ENCODE measurements at places on chromosomes 11 and 22.

DNA sequence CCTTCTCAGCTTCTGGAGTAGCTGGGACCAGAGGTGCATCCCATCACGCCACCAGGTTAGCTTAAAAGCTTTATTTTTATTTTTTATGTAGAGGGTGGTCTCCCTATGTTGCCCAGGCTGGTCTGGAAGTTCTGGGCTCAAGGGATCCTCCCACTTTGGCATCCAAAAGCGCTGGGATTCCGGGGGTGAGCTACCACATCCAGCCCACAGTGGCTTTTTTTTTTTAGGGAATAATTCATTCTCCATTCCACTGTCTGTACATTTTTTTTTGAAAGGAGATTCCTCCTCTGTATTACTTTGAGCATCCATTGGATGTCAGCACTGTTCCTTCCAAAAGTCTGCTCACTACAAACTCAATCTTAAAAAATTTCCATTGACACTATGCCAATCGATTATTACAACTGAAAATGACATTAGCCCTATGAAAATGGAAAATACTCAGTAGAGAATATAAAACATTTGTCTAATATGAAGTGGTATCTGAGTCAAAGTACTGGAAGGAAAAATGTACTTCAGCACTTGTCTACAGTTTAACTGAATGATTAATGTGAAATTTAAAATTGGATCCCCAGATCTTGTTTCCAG is 1.3 kb upstream of the LPXN start:
- DNase-seq: no peak

DNA sequence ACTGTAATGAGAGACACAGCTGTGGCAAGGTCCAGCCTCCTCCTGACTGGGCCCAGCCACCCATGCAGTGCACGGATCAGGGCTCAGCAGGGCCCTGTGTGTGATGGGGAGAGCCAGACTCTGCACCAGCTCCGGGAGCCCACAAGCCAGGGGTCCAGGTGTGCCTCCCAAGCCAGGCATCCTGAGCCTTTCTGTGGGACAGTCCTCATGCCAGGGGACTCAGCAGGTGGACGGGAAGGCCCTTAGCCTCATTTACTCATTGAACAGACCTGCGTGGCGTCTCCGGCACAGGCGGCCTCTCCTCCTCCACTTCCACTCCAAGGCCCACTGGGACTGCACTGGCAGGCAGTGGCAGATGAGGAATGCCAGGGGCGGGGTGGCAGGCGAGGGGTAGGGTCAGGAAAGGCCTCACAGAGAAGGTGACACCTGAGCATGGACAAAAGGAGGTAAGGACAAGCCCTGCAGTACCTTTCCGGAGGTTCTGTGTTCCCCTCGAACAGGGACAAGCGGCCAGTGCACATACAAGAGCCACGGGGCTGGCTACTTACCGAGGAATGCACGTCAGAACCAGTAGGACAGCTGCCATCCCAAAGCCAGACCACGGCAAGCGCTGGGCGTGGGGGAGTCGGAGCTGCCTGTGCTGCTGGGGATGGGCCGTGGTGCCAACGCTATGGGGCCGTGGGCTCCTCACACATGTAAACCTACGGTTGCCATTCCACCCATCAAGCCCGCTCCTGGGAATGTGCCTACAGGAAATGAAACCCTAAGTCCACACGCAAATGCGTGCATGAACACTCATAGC is 52.7 kb downstream of the IGF2 start:
- no peak for DNase-seq

- no peak for DNase-seq
Observed at GRCh38 chr22:29642694-29643093, 39.3 kb downstream of the NF2 start.

DNA sequence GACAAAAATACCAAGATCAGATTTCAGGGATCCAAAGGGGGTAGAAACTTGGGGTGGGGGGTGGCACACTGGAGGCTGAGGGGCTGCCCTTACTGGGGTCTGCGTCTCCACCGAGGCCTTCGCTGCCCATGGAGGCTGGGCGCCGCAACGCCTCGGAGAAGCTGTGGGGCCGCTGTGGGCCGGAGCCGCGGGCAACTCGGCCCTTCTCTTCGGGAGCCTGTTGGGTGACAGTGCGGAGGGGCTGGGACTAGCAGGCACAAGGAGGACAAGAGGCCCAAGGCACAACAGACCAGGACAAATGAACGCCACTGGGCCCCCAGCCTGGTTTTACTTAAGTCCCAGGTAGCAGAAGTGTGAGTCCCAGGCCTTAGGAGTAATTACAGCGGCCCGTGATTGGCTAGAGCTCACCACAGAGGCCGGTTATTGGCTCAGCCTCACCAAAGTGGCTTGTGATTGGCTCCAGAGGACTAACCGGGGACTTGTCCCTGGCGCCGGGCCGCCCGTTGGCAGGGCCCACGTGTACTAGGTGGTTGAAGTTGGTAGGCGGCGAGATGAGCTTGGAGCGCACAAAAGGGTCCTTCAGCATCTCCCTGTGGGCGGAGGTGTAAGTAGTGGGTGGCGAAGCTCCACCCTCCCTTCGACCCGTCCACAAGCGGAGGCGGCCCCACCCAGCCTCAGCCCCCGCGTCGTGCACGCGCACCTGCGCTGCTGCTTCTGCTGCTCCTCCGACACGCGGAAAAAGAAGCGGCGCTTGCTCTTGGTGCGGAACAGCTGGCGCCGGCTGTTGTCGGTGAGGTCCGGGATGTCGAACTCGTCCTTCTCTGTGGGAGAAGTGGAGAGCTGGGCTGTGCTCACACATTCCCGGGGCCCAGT is 16.5 kb upstream of the MEN1 start:
- DNase-seq: no peak

DNA sequence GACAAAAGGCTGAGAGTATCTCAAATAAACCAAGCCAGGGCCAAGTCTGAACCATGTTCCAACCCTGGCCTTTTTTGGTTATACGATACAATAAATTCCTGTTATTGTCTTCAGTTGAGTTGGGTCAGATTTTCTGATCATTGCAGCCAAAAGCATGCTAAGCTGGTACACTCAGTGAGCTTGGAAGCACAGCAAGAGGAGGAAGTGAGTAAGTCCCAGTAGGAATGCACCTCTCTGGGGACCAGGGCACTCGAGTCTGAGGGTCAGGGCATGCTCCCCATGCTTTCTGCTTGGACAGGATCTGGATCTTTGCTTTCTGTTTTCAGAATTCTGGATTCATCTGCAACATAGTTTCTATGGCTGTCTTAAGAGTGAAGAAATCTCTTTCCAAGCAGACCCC is 73.1 kb downstream of the TMPRSS5 start:
- DNase-seq: no peak

GRCh38 chr11:126756421-126756820 is 244.1 kb downstream of the KIRREL3 start:
- DNase-seq: no peak

GRCh38 chr11:123061403-123062157 is at the start of gene HSPA8:
TSS of gene HSPA8 (minus strand) at chr11:123062136. CDS start at chr11:123061324, 812 bp downstream.
- DNase-seq: peak; percentile 54

GRCh38 chr11:2318123-2318522 is 16.3 kb downstream of the TSPAN32 start:
- DNase-seq: no peak

- no peak for DNase-seq
Observed at GRCh38 chr11:96303064-96303463, 39.9 kb downstream of the MAML2 start.

DNA sequence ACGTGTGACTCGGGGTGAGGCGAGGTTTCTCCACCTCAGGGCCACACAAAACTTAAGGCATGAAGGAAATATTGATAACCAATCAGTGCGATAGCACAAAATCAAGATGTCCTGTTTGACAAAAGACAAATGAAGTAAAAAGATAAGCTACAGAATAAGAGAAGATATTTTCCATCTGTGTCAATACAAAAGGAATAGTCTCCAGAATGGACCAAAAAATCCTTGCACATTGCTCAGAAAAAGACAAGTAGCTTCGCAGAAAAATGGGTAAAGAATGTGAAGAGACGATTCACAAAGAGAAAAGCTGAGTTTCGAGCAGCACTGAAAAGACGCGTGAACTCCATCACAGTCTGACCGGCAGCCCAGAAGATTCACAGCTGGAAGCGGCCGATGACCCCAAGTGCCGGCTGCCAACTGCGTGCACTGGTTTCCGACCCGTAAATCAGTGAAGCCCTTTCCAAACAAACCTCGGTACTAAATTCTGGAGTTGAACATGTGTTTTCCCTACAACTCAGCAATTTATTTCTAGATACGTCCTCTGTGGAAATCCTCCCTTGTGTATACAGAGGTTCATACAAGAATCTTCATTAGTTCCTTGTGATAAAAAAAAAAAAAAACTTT is 308.4 kb downstream of the BRD1 start:
- DNase-seq: no peak

DNA sequence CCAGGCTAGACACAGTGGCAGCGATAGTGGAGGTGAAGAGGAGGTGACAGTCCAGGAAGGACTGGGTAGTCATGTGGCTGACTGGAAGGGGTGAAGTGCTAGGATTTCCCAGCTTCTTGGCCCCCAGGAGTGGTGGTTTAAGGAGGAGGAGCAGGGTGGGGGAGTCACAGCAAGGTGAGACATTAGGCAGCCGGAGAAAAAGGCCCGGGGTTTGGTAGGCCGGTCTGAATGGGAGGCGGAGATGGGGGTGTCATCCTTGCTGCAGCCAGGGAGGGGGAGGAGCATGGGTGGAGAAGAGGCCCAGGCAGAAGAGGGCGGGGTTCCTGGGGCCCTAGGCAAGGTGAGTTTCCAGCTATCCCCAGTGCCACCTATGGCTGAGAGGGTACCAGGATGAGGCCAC is 6.1 kb downstream of the SIPA1 start:
- no peak for DNase-seq

GRCh38 chr11:28619846-28620540 is 511.8 kb downstream of the METTL15 start:
- DNase-seq: no peak

- DNase-seq: no peak
Observed at GRCh38 chr11:44852952-44853351, 97.7 kb downstream of the TP53I11 start.

- DNase-seq: no peak
Observed at GRCh38 chr11:101446726-101447125, 137.1 kb downstream of the TRPC6 start.

DNA sequence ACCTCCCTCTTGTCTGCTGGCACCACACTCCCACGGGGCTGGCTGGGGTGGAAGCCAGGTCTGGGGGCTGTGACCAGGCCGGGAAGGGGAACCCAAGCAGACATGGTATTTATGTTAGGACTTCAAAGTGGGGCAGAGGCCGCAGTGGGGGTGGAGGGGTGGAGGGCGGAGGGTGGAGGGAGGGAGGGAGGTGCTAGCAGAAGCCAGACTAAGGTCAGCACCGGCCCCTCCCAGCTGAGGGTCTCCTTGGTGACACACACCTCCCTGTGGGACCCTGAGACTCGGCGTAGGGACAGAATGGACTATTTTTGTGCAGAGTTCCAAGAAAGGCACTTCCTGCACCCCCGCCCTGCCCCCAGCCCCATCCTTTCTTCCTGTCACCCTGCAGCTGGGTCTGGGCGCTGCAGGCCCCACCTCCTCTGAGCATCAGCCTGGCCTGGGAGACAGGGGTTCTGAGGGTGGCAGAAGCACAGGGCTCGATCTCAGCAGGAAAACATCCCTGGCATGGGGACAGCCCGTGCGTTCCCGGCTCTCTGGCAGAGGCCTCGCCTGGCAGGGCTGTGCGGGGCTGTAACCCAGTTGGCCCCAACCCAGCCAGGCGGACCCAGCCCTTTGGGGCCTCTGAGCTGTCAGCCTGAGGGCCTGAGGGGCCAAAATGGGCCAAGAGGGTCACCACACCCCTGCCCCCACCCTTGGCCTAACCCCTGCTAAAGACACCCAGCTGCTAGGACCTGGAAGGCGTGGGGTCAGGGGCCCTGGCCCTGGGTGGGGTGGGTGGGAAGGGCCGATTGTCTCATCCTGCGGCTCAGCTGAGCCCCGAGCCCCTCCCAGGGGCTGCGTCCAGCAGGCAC is 9.6 kb upstream of the CD248 start:
- DNase-seq: no peak

DNA sequence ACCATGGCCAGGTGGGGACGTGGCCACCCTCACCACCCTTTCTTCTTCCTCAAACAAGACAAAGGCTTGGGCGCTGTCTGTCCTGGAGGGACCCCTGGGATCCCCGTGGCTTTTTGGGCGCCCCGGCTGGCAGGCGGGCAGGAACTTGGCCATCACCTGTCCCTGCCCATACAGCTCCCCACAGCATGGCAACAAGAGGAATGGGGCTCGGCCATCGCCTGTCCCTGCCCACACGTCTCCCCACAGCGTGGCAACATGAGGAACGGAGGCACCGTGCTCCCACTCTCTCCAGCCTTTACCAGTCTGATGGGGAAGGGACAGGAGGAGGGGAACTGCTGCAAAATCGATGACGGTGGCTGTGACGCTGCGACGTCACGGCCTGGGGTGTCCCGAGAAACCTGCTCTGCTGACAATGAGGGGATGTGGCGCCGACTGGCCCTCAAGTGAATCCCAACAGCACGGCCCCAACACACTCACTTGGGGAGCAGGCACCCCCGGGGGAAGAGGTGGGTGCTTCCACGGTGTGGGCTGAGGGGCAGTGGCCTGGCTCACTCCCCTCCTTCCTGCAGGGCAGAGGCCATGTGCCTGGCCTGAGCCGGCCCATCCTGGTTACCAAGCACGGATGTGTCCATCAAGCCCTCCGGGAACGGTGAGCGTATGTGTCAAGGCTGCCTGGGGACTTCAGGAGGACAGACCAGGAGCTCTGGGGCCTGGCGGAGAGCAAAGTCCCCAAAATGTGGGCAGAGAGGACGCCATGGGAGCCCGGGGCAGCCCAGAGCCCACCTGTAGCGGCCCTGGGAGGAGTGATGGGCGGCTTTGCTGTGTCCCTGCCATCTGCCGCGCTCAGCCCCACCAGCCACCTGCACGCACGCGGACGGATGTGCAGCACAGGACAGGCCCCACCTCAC is 30.4 kb downstream of the TOLLIP start:
- no peak for DNase-seq

DNA sequence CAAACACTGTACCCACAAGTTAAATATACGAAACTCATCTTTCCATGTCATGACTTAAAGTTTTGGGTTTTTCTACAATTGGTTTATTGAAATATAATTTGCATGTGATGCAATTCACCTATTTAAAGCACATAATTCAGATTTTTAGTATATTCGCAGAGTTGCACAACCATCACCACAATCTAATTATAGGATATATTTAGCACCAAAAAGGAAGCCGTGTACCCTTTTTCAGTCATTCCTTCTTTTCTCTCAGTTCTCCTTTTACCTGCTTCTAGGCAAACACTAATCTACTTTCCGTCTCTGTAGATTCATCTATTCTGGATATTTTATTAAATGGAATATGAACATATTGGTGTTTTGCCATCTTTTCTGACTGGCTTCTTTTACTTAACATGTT is 1458.1 kb upstream of the TENM4 start:
- DNase-seq: no peak

Measured in stimulated activated CD8-positive, alpha-beta memory T cell treated with anti-CD3 and anti-CD28 coated beads, Interleukin-15, amount 100 ng/mL, for 48 hours (primary cell).